HS-5 (cell line): ENCODE measurements at places on chromosomes 5 and 9.

DNA sequence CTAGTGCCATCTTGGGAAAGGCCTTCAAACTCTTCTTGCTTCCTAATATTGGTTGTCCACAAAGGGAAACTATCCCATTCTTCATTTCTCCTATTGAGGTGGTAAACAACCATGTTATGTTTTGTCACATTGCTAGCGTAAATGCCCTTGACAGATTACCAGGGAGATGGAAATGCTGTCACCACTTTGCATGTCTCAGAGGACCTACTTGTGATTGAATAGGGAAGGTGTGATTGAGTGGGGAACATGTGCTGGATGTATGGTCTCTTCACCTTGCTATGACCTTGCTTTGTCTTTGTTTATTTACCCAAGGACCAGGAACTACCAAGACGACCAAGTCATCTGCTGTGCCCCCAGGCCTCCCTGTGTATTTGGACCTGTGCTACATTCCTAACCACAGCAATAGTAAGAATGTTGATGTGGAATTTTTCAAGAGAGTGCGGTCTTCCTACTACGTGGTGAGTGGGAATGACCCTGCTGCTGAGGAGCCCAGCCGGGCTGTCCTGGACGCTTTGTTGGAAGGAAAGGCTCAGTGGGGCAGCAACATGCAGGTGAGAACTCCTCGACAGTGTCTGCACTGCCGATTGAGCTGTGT is 96.1 kb downstream of the MAP1B start:
- DNase-seq: no peak

- peak; percentile 81 for DNase-seq
Observed at GRCh38 chr9:79221084-79221483, 350.7 kb upstream of the TLE4 start.

- DNase-seq: peak; percentile 31
Observed at GRCh38 chr9:110217656-110218099, 9.7 kb upstream of the C9orf152 start.

DNA sequence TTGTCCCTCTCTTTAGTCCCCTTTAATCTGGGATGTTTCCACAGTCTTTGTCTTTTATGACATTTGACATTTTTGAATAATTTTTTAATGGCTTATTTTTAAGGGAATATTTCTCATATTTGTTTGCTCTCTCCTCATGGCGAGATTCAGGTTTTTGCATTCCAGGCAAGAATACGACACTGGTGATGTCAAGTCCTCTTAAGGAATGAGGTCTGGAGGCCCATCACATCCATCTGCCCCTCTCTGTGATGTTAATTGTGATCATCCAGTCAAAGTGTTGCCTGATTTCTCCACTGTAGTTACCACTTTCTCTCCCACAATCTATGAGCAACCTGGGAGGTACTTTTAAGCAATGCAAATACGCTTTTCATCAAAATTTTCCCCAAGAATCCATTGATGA is 193.2 kb downstream of the MAST4 start:
- no peak for DNase-seq

GRCh38 chr5:87302061-87302460 is 34.4 kb downstream of the RASA1 start:
- peak; percentile 34 for DNase-seq
